ENCODE measurements at places on chromosomes 13 and 19. TPM values are rescaled to one million over a fixed set of nuclear protein-coding genes. Genes with fewer than 3 reads are reported as not detected.
A peak's percentile ranks its signal among the peaks of the same experiment; 100 is the strongest.

Gene LGI4
- 0.09 TPM for polyA plus RNA-seq

Gene COMMD6
- polyA plus RNA-seq, result 245 TPM

Gene VSTM1
- 0.53 TPM for polyA plus RNA-seq

Gene WDR87
- polyA plus RNA-seq, result not detected

- DNase-seq, result no peak
Observed at GRCh38 chr13:24512908-24513213, 283 bp upstream of the PARP4 start.

DNA sequence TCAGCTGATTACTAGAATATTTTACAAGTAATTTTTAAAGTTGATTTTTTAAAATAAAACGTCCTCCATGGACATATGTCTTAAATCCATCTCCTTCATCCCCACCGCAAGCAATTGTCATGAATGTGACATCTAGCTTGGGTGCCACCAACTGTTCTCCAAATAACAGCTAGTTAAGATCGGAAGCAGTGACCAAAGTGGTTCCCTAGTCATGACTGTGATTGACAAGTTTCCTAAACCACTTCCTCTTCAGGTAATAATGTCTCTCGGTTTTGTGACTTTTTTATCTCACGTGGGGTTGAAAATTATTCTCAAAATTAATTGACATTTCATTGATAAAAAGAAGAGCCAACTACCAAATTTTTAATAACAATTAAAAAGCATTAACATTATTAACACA lies 135.3 kb upstream of the MIR17HG start:
- no peak for DNase-seq

DNA sequence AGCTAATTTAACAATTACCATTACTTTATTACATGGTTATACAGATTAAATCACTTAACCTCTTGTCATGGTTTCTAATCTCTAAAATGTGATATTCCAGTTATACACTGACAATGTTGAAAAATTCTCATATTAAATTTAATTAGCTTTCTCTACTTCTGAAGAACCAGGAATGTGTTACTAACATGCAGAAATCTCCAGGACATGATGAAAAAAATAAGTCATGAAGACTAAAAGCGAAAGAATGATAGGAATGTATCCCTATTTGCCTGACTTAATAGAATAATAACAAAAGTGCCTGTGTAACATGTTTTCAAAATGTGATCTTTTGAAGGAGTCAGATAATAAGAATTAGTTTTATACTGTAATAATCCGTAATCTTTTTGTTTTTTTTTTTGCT lies 2823.7 kb upstream of the PCDH20 start:
- DNase-seq, result no peak

GRCh38 chr19:47572635-47573034 lies 313 bp downstream of the ZNF541 start:
- no peak for DNase-seq

GRCh38 chr19:55303477-55303876 lies 19.7 kb downstream of the BRSK1 start:
- DNase-seq, result no peak

DNA sequence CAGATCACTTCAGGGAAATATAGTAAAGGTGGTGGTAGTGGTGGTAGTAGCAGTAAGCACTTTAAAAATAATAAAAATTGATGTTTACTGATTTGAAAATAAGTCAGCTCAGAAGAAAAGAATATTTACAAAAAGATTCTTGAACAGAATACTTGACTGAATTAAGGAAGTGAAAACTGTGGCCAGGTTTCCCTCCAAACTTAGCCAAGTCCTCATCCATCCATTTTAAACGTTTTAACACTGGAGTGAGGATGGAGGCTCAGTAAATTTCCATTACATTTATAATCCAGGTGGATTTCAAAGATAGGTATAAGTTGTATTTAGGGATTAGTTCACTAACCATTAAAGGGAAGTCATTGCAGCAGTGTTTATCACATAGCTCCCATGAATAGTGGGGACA lies 221.5 kb downstream of the RGCC start:
- DNase-seq, result no peak

DNA sequence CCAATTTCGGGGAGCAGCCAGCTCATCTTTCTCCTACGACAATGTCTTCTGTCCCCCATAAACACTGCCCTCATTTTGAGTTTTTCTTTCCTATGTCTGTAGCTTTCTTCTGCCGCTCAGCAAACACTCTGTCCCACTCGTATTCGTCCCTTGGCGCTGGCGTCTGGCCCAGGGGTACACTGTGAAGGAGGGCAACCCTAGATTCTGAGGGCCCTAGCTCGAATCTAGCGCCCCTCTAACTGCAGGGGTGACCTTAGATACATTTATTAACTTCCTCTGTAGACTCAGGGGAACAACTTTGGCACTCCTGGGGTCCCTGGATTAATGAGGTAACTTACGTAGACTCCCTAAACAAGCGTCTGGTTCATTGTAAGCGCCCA lies 677 bp upstream of the LRCH1 start:
- DNase-seq, result no peak

DNA sequence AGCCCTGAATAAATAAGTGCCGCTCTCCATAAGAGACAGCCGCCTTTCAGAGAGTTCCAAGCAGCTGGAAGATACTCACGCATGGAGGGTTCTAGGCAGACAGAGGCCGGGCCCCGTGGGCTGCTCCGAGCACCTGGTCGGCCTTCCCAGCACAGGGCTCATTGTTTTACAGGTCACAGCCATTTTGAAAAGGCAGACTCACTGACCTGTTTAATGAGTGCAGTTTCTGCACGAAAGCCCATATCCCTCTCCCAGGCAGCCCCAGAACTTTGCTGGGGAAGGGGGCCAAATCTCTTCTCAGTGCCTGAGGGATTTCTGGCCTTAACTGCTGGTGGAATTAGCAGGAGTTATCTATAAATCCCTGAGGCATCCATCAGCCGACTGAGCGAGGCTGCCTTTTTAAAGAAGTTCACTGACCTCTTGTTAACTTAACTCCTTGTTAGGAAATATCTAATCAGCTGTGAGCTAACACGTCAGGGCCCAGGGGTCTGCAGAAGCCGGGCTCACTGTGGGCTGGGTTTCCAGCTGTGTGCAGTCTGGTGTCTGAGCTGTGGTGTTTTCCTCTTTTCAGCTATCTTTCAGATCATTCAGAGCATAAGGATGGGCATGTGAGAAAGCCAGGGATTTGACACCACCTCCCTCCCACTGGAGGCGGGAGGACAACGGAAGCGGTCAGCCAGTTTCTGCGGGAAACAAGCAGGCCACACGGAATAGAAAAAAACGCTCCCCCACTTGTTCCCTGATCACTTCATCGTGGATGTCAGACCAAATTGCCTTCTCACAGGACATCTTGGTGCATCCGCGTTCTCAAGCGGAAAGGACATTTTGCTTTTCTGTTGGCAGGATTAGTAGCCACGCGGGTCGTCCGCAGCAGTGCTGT lies 23.3 kb downstream of the SERP2 start:
- no peak for DNase-seq

DNA sequence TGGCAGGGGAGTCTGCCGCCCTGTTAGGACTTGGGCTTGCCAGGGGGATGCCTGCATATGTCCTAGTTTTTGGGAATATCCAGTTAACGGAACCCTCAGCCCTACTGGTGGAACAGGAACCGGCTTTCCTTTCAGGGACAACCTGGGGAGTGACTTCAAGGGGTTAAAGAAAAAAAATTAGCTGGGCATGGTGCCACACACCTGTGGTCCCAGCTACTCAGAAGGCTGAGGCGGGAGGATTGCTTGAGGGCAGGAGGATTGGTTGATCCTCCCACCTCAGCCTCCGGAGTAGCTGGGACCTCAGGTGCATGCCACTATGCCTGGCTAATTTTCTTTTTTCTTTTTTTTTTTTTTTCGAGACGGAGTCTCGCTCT lies 22.5 kb downstream of the LDLR start:
- DNase-seq, result no peak

- DNase-seq, result peak; percentile 55
Observed at GRCh38 chr19:11137542-11138384, 17.8 kb downstream of the SPC24 start.

- no peak for DNase-seq
Observed at GRCh38 chr19:11069561-11069960, 19.7 kb upstream of the LDLR start.

- DNase-seq, result no peak
Observed at GRCh38 chr19:37896180-37896579, 10.2 kb downstream of the WDR87 start.

- no peak for DNase-seq
Observed at GRCh38 chr13:113062691-113063090, 42.9 kb upstream of the F7 start.

DNA sequence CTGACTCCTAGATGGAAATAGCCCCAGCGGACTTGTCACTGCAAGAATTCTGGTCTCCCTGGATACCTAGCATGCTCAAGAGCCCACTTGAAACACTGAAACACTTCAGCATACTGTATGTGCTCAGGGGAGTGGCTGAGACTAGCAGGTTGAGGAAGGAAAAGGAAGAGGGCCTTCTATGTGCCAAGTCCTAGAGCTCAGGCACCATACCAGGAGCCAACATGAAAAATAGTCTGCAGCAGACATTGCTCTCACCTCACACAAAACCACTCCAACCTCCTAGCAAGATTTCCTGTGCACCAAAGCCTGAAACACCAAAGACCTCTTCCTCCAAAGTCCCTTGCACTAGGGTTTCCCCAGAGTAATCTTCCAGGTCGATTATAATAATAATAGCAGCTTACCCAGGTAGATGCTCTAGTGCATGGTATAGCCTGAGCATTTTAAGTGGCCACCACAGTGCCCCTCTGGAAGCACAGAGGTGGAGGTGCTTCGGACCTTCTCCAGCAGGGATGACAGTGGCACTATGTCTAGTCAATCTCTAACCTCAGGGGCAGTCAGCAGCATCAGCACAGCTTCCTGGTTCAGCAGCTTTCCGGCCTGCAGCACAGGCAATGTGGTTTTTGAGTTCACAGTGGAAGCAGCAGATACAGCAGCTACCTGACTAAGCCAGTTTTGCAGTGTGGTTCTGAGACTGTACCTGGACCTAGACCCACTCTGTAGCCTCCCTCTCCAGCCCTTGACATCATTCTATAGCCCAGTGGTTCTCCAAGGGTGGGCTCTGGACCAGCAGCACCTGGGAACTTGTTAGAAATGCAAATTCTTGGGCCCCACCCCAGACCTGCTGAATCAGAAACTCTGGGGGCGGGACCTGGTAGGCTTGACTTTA lies 45.6 kb upstream of the UBE2L5 start:
- DNase-seq, result no peak

GRCh38 chr13:44971656-44972595 lies 17.3 kb downstream of the NUFIP1 start:
- no peak for DNase-seq

DNA sequence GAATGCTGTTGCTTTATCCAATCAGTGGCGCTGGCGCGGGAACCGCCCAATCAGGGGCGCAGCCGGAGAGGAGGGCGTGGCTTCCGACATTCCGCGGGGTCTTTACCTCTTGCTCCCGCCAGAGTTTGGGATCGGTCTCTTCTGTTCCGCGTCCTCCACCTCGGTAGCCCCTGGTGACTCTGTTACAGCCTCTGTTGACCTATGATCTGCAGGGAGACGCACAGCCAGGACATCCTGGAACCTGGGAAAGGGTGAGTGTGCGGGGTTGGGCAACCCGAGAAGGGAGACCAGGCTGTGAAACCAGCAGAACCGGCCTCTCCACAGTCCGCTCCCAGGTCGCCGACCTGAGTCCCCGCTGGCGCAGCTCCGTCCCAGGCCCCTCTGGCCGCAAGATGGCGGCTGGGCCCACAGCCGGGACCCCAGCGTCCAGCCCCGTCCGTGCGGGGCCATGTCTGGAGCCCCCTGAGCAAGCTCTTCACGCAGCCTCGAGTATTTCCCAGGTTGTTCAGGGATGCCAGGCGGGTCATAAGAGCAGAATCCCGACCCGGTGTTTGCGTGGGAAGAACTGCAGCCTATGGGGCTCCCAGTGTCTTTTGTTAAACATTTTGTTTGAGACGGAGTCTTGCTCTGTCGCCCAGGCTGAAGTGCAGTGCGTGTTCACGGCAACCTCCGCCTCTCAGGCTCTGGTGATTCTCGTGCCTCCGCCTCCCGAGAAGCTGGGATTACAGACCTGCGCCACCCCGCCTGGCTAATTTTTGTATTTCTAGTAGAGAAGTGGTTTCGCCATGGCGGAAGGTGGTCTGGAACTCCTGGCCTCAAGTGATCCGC lies 4.4 kb upstream of the ZNF681 start:
- no peak for DNase-seq

DNA sequence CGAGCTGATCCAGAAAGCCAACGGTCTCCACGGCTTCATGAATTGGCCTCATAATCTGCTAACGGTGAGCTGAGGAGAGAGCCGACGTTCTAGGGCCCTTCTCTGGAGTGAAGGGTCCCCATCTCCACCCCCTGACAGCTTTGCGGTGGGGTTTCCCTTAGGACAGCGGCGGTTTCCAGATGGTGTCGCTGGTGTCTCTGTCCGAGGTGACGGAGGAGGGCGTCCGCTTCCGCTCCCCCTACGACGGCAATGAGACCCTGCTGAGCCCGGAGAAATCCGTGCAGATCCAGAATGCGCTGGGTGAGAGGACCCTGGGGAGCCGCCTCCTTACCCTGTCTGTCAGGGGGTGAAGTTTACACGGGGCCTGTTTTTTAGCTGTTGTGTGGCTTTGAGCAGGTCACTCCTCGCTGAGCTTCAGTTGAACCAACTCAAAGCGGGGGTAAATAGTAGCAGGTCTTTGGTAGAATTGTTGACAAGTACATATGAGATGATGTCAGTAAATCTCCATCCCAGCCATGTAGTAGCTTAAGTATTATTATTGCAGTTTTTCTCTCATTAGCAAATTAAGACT lies 801 bp downstream of the QTRT1 start:
- no peak for DNase-seq

- DNase-seq, result no peak
Observed at GRCh38 chr13:110824702-110825300, 90.1 kb downstream of the ANKRD10 start.
